ENCODE measurements at places on chromosomes 16 and 17. TPM values are rescaled to one million over a fixed set of nuclear protein-coding genes. Genes with fewer than 3 reads are reported as not detected.

The KCNJ16 gene
- 93.9 TPM for total RNA-seq

The SLC47A2 gene
- total RNA-seq = not detected

DNA sequence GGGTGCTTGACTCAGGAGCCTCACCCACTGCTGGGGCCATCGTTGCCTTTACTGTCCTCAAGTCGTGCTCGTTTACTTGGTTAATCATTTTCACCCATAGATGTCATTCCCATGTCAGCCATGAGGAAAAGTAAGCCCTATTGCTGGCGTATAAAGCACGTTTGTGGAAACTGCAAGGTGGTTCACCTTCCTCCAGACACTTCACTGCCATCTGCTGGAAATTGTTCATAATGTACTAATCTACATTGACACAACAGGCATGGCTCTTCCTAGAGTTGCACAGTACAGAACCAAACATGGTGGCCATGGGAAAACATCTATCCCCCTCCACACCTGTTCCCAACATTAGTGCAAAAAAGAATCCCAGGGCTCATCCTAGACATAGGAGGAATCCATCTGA lies 116.6 kb downstream of the ZNF18 start:
- DNase-seq = no peak

GRCh38 chr17:63741143-63741407 lies 524 bp downstream of the STRADA start:
- DNase-seq = no peak

DNA sequence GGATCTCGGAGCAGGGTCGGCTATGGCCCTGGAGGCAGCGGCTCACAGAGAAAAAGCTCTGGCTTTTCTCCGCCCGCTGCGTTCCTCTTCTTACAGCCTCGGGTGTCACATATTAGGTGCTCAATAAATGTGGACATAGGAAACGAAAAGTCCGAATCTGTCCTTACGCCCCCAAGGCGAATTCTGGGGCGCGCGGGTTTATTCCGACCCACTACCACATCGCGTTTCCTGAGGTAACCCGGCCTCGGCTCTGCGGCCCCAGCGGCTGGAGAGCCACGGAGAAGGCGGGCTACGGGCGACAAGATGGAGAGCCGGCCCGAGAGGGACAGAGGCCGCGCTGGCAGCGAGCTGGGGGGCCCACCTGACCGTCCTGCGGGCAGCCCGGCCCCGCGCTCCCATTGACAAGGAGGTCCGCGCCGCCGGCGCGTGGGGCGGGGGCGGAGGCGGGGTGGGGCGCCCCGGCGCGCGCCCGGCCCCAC lies 573 bp upstream of the GNAO1 start:
- DNase-seq = no peak

- DNase-seq = no peak
Observed at GRCh38 chr17:76538941-76539570, 788 bp upstream of the PRCD start.
